ENCODE measurements at places on chromosomes 2 and 18. TPM values are rescaled to one million over a fixed set of nuclear protein-coding genes. Genes with fewer than 3 reads are reported as not detected.

The RIT2 gene
- not detected for total RNA-seq

The UGT1A5 gene
- not detected for total RNA-seq

The ATP6V1C2 gene
- under 0.01 TPM for total RNA-seq

The SFTPB gene
- not detected for total RNA-seq

The CCBE1 gene
- total RNA-seq: under 0.01 TPM

The CPS1 gene
- total RNA-seq: 0.51 TPM

The UGT1A8 gene
- total RNA-seq: not detected

The MC2R gene
- total RNA-seq: not detected

The KIF5C gene
- under 0.01 TPM for total RNA-seq

The SRD5A2 gene
- total RNA-seq: not detected

The CRYBA2 gene
- total RNA-seq: not detected

The DYNAP gene
- not detected for total RNA-seq

The CASP8 gene
- total RNA-seq: 10.0 TPM

The GATA6 gene
- total RNA-seq: 0.51 TPM

The NOP58 gene
- total RNA-seq: 26.9 TPM

The ELOA2 gene
- total RNA-seq: not detected

- DNase-seq: no peak
These were observed 70.7 kb downstream of the PAX3 start for GRCh38 chr2:222228054-222228453.

GRCh38 chr2:120793682-120794403 is 58.2 kb downstream of the GLI2 start:
- no peak for DNase-seq

- no peak for DNase-seq
These were observed 191.0 kb downstream of the ZEB2 start for GRCh38 chr2:144328938-144329337.

DNA sequence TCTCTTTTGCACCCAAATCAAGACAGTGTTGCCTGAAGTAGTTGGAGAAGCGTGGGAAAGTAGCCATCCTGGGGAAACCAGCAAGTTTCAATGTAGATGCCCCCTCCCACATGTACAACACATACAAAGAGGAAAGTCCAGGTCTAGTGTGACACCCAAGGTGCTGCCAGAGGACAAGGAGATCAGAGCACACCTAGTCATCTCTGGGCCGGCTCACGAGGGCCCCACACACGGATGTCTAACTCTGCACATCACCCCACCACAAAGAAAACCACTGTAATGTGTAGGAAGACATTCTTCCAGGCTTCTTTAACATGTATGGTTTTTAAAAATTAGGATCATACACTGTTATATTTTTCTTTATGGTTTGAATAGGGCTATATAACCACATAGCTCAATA is 21.6 kb downstream of the PARD6G start:
- no peak for DNase-seq

DNA sequence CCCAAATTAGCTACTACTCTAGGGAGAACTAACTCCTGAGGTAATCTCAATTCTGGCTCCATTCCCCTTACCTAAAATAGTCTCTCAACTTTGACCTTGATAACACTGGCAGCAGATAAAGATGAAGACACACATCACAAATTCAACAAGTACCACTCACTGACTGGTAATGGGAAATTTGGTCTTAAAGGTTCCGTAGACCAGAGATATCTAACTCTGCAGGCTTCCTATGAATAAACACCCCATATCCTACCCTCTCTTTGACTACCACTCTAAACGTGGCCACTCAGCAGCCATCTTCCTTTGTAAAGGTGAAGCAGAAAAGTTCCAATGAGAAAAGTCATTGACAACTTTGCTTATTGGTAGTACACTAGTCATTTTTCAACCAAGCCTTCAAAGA is 38.6 kb upstream of the GALNT5 start:
- no peak for DNase-seq

GRCh38 chr2:215368493-215368809 is 56.6 kb downstream of the ATIC start:
- no peak for DNase-seq

DNA sequence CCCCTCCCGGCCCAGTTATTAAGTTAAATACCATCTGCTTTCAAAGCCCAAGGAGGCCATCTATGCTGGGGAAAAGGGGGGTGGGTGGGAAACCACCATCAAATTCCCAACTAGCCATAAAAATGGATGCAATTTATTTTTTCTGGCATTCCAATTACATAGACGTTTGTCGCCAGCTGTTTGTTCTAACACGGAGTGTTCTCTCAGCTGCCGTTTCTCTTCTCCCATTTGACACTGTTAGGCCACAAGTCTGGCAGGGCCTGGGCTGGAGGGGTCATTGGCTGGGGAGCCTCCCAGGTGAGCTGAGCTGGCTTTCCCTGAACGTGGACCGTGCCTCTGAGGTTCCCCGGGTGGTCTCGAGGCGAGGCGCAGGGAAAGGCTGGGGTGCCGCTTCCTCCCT is 16.6 kb downstream of the ATOH8 start:
- no peak for DNase-seq

GRCh38 chr18:57863706-57864105 is 60.6 kb upstream of the ATP8B1 start:
- DNase-seq: no peak

DNA sequence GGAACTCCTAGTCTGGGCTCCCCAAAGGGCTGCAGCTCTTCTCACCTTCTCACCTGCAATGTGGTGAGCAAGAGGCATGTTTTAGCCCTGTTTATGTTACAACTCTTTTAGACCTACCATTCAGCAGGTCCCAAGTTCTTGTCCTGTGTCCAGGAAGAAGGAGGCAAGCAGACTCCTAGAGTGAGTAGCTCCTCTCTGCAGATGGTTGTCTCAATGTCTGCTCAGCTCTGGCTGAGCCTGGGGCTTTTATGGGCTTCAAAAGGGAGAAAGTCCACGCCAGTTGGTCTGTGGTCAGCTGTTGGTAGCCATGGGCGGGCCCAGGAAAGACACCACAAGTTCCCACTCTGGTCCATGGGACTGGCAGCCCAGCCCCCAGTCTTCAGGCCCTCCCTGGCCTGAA is 148.1 kb upstream of the HS6ST1 start:
- DNase-seq: no peak

DNA sequence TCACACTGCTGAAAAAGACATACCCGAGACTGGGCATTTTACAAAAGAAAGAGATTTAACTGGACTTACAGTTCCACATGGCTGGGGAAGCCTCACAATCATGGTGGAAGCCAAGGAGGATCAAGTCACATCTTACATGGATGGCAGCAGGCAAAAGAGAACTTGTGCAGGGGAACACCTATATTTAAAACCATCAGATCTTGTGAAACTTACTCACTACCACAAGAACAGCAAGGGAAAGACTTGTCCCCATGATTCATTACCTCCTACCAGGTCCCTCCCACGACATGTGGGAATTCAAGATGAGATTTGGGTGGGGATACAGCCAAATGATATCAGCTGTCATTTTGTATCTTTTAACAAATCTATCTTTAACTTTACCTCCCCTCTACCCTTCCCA is 251.1 kb upstream of the RASGRP3 start:
- no peak for DNase-seq

DNA sequence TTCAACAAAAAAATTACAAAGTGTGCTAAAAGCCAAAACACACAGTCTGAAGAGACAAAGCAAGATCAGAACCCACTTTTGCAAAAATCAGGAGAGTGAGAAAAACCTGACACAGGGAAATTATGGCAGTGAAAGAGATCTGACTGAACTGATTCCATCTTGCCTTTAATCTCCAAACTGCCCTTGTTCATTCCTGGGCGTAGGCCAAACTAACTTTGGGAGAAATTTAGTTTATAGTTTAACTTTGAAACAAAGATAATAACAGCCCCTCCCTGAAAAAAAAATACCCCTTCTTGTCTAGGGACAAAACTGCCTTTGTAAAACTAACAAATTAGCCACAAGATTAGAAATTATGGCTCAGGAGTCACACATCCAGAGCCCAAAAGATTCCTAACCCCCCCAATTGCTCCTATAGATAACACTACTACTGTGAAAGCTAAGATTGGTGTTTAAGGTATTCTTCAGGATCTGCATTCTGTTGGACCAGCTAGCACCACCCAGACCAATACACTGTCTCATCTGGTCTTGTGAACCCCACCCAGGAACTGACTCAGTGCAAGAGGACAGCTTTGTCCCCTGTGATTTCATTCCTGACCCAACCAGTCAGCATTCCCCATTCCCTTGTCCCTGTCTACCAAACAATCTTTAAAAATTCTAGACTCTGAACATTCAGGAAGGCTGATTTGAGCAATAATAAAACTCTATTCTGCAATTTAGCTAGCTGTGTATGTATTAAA is 226.1 kb upstream of the SH3BP4 start:
- no peak for DNase-seq

- no peak for DNase-seq
These were observed 1.2 kb downstream of the CDK15 start for GRCh38 chr2:201807452-201807999.

DNA sequence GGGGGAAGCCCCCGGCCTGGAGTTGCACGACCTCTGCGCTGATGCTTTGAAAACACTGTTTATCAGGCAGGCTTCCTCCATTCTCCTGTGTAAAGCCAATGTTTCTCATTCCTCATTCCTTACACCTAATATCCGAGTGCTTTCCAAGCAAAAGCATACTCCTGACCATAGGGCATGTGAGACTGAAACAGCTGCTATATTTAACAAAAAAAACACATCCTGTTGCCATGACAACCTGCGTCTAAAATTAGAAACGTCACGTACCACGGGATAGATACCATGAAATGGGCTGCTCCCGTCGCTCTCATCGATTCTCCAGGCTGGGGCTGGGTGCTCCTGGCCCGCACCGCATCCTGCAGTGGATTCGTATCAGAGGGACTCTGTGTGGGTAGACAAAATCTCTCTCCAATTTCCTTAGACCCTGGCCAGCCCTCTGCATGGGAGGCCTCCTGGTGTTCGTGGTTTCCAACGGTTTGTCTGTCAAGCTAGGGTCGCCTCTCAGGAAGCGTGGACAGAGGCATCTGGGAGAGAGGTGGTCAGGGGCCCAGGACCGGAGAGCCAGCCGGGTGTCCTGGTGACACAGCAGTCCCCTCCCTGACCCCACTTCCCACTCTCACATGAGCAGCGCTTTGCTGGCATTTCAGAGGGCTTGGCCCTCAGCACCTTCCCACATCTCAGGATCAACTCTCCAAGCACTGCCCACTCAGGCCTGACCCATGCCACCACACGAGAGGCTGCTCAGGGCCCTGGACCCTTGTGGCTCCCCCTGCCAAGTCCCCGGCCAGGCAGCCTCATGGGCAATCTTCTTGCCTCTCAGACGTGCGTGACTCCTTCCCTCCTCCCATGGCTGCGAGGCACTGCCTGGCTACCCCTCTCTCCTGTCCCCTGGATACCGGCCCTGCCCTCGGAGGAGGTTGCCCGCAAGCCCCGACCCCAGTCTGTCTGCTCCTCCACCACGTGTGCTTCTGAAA is 268.1 kb downstream of the NDUFA10 start:
- peak; percentile 78 for DNase-seq

GRCh38 chr2:1907849-1908533 is 163.7 kb upstream of the PXDN start:
- DNase-seq: no peak

DNA sequence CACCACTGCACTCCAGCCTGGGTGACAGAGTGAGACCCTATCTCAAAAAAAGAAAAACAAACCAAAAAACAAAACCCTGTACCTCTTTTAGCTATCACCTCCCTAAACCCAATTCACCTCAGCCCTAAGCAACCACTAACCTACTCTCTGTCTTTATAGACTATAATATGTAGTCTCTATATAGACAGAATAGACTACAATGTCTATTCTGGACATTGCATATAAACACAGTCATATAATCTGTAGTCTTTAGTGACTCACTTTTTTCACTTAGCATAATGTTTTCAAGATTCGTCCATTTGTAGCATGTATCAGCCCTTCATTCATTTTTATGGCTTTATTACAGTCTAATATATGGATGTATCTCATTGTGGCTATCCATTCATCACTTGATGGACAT is 37.2 kb upstream of the MRPL33 start:
- no peak for DNase-seq

DNA sequence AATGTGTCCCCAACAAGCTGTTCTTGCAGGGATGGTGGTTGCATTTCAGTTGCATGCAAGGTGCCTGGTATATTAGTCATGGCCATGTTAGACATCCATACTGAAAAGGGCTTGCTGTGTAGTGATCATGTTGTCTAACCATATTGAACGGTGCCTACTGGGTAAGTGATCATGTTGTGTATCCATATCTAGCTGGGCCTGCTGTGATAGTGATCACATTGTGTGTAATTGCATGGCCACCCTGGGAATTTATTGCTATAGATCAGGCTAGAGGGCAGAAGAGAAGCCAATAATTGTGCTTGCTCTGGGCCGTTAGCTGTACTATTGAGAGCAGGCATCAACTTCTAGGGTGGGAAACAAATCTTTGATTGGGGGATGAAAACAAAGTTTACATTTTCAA is 9.8 kb upstream of the EPC2 start:
- no peak for DNase-seq

- DNase-seq: no peak
These were observed 72.1 kb upstream of the FHL2 start for GRCh38 chr2:105470979-105471378.

- DNase-seq: peak; percentile 69
These were observed 33.6 kb upstream of the RNF149 start for GRCh38 chr2:101341901-101342624.

GRCh38 chr2:85750587-85751575 is 2.9 kb upstream of the ATOH8 start:
- DNase-seq: peak; percentile 35

- no peak for DNase-seq
These were observed 25.7 kb downstream of the FANCL start for GRCh38 chr2:58215429-58215828.

DNA sequence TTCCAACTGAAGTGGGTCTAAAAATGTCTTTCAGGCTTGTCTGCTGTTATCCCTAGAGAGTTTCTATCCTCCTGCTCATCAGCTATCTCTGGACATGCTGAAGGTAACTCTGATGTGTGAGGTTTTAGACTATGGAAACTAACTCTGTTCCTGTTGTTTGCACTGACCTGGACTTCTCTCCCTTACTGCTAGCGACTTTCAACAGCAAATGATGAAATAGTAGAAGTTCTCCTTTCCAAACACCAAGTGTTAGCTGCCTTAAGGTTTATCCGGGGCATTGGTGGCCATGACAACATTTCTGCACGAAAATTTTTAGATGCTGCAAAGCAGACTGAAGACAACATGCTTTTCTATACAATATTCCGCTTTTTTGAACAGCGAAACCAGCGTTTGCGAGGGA is 26.9 kb downstream of the RMC1 start:
- no peak for DNase-seq

GRCh38 chr18:26771524-26771923 is 94.0 kb downstream of the AQP4 start:
- DNase-seq: no peak
